Epithelial cell of esophagus (primary cell): ENCODE measurements at places on chromosomes 5 and 9.

- no peak for DNase-seq
Observed at GRCh38 chr9:114176624-114177291, 21.4 kb downstream of the COL27A1 start.

DNA sequence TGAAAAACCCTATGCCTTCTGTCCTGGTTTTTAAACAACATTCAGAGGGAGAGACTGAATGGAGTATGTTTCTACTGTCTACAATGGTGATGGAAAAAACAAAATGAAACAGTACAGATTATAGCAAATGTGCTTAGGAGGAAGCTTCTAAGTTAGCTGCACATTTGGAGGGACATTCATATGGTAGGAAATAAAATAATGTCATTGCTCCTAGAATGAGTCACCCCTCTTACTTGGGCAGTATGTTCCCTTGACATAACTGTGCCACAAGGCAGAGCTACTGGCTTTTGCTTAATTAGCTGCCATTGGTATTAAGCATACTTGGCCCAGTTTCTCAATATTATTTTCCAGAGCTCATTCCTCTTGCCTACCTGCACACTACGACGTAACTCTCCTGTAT lies 128.9 kb downstream of the GDNF start:
- DNase-seq, result no peak

DNA sequence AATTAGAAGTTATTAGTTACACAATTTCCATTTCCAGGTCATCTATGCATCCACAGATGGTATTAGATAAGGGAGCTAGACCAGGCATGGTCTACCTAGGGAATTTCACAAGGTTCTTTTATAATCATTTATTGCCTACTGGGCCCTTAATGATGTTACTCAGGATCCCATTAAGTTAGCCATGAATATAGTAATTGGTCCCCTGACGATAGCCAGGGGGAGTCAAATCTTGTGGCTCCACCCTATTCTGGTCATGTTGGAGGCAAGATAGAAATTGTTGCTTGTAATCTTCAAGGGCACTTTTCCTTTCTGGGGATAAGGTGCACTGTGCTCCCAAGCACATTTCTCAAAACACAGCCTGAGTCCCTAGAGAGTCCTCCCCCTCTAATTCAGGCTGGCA lies 14.1 kb upstream of the ELL2 start:
- no peak for DNase-seq

- DNase-seq, result no peak
Observed at GRCh38 chr5:137086342-137086741, 412.8 kb downstream of the SPOCK1 start.

GRCh38 chr5:90134892-90135291 lies 274.7 kb downstream of the CETN3 start:
- DNase-seq, result peak; percentile 70

- DNase-seq, result peak; percentile 61
Observed at GRCh38 chr9:113675475-113675941, 200.6 kb upstream of the ZNF618 start.

- DNase-seq, result no peak
Observed at GRCh38 chr5:180431932-180432331, 62.2 kb upstream of the CNOT6 start.

DNA sequence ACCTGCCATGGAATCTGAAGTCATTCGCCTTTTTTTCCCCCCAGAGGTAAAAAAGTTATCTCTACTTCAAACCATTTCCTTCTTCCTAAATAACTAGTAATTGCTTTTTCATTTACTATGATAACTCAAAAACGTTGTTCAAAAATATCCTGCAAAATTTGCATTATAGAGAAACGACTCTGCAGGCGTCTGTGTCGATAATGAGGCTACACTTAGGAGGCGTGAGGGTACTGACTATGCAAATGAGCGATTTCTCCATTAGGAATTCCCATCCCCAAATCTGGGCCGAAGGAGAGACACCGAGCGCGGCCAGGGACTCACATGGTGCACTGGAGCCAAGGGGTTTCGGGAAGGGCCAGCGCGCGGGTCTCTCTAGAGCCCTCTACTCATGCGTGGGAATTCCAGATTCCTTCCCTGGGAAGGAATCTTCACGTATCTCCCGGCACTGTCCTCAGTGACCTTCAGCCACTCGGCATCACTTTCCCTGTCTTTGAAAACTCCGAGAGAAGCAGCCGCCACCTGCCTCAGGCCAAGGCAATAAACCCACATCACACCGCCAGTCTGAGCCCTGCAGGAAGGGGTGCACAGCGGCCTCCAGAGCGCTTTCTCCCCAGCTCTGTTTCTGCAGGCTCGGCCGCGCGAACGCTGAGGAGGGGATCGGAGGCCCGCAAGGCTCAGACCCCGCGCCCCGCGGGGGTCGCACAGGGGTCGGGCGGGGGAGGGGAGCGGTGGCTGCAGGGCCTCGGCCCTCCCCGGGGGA lies 718 bp upstream of the DENND4C start:
- DNase-seq, result peak; percentile 55

GRCh38 chr5:9380109-9380508 lies 165.8 kb downstream of the SEMA5A start:
- peak; percentile 90 for DNase-seq

DNA sequence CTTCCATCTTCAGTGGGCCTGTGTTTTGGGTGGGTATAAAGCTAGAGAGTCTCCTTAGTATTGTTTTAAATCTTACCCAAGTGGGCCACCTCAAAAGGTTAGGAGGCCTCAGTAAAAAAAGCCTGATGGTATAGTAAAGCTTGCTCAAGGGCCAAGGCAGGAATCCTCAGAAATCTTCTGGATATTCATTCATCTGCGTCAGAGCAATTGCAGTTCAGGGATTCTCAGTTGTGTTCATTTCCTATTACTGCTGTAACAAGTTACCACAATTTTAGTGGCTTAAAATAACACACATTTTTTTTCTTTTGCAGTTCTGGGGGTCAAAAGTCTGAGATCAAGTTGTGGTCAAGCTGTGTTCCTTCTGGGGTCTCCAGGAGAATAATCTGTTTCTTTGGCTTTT lies 985.5 kb downstream of the TLE4 start:
- DNase-seq, result no peak

DNA sequence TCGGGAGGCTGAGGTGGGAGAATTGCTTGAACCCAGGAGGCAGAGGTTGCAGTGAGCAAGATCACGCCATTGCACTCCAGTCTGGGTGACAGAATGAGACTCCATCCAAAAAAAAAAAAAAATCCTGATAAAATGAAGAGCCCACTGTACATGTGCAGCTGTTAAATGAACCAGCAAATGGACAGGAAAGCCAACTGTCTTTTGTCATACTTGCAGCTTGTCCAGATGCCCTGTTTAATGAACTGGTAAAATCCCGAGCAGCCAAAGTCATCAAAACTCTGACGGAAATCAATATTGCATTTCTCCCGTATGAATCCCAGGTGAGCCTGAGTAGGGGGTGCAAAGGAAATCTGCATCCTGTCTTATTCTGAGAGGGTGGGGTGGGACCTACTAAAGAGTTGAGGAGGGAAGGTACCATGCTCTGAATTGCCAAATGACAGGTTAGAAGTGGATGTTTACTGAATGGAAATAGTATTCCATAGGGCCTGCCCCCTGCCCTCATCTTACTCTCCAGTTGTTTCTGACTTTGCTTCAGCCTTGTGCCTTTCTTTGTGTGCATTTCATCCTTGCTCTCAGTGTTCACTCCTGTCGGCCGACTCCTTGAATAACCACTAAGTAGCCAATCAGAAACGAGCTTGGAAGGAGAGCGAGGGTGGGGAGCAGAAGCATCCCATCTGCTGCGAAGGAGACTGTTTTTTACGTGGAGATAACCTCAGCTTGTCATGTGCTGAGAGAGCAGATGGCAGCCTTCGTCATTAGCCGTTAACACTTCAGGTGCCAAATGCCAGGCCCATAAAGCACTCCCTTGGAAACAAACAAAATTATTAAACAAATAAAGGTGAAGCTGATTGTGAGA lies 45.7 kb upstream of the CFAP157 start:
- DNase-seq, result no peak

- no peak for DNase-seq
Observed at GRCh38 chr5:77397686-77398292, 94.3 kb downstream of the WDR41 start.

- no peak for DNase-seq
Observed at GRCh38 chr5:156505101-156505500, 178.1 kb downstream of the SGCD start.

- DNase-seq, result no peak
Observed at GRCh38 chr5:133846478-133847226, 121.8 kb downstream of the C5orf15 start.

GRCh38 chr5:32231929-32232328 lies 57.8 kb upstream of the GOLPH3 start:
- no peak for DNase-seq

DNA sequence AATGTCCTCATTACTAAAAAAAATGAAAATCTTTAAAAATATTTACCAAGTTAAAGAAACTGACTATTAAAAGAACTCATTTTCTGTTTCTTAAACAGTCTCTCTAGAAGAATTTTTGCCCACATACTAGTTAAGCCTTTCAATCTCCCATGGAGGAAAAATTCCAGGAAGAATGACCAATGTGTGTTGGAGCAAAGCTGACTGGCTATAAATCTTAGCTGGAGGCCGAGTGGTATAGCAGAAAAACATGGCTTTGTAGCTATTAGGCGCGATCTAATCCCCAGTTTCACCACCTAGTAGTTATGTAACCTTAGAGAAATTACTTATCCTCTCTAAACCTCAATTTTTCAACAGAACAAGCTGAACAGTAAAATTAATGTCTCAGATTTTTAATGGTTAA lies 135.5 kb upstream of the PRLR start:
- no peak for DNase-seq

GRCh38 chr9:122265149-122265915 lies 650 bp downstream of the MRRF start:
- DNase-seq, result peak; percentile 36

DNA sequence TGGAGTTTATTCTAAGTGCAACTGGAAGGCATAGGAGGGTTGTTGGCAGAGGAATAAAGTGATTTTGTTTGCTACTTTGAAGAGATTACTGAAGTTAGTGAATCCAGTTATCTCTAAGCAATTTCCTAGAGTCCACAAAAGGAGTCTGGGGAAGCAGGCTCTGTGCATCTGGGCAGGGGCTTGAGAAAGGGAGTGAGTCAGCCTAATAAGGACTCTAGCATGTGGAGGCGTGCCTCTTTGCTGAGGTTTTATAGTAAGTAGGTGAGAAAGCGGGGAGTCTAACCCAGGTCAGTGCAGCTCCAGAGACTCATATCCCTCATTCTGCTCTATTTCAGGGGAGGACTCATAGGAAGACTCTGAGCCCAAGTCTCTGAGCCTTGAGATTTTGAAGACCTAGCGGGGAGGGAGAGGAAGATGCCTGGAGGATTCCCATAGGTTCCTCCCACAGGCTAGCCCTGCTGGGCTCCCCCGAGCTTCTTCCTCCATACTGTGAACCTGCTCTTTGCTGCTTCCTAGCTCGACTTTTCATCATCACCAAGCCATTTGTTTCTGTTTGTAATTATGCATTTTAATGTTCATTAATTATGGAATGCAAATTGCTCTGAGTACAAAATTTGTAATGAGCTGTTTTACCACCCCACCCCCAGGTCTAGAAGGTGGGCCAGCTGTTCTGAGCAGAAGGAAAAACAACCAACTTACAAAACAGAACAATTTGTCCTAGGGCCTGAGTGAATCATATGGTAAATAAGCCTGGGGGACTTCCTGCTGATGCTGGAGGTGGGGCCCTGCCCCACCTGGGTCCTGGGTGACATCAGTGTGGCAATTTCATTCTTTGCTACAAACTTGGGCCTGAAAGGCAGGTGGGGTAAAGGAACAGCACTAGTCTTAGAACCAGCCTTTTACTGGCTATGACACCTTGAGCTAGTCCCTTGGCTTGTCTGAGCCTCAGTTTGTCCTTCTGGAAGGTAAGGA lies 150.2 kb downstream of the TRIM32 start:
- peak; percentile 94 for DNase-seq

DNA sequence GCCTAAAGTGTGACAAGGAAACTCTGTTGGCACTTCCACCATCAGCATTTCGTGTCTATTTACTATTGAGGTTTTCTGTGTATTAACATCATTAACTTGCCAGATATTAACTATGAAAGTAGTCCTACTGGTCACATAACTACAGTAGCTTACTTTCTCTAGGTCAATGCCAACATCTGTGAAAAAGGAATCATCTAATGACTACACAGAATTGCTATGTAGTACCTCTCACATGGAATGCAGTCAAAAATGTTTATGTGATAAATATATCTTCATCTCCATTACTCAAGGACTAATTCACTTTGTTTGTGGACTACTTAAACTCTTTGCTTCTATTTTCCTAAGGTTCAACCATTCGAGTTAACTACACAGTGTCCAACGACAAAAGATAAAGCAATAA lies 2.1 kb downstream of the SCAI start:
- DNase-seq, result peak; percentile 10

- no peak for DNase-seq
Observed at GRCh38 chr5:62326302-62326701, 20.3 kb downstream of the KIF2A start.

GRCh38 chr5:152736906-152737305 lies 331.8 kb upstream of the NMUR2 start:
- DNase-seq, result peak; percentile 68

DNA sequence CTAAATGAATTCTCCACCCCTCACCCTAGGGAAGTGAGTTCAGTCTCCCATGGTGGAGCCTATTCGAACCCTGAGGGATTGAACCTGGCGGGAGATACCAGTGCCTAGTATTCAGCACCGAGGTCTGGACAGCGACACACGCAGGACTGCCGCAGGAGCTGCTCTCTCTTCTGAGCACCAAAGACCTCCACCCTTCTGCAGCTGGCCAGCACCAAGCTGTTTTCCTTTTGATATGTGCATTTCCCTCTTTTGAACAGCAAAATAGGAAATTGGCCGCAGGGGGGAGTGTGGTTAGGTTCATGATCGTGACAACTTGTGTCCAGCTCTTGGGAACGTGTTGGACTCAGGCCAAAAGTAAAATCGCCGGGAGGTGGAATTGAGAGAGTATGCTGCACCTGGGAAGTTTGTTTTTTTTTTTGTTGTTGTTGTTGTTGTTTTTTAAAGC lies 1.2 kb upstream of the PCSK1 start:
- DNase-seq, result peak; percentile 67

DNA sequence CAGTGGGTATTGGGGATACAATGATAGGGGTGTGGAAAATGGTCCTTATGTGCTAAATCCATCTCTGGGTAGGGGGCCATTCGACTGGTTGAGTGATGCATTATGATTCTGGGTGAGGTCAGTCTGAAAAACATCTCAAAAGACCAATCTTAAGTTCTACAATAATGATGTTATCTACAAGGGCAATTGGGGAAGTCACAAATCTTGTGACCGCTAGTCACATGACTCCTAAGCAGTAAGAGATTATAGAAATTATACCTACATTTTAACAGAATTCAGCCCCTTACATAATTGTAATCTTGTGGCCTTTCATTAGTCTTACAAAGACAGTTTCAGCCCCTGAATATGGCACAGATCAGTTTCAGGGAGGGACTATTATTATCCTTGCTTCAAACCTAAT lies 224.7 kb downstream of the PIK3R1 start:
- DNase-seq, result no peak

- DNase-seq, result no peak
Observed at GRCh38 chr5:17174965-17175364, 42.5 kb upstream of the BASP1 start.

- DNase-seq, result no peak
Observed at GRCh38 chr9:129697656-129698253, 32.3 kb downstream of the PRRX2 start.

GRCh38 chr9:124639637-124640036 lies 131.5 kb downstream of the NR6A1 start:
- no peak for DNase-seq

- DNase-seq, result no peak
Observed at GRCh38 chr5:139662617-139663016, 14.5 kb downstream of the CXXC5 start.
